Iris pigment epithelial cell (primary cell): ENCODE measurements at places on chromosomes 3 and 15.

DNA sequence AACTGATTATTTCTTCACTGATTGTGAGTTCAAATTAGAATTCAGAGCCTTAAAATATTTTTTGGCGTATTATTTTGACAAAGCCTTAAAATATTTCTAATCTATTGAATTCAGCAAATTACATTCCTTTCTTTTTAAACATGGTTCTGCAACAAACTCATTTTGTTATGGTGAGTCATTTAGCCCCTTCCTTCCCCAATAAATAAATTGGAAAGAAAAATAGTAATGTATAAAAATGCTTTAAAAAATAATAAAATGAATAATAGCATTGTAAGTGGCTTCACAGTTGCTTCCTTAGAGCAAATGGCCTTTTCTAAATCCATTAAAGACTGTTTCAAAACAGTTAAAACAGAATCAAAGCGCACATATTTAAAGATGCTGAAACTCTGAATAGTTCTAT lies 12.1 kb downstream of the CSNK1G1 start:
- peak; percentile 48 for DNase-seq

DNA sequence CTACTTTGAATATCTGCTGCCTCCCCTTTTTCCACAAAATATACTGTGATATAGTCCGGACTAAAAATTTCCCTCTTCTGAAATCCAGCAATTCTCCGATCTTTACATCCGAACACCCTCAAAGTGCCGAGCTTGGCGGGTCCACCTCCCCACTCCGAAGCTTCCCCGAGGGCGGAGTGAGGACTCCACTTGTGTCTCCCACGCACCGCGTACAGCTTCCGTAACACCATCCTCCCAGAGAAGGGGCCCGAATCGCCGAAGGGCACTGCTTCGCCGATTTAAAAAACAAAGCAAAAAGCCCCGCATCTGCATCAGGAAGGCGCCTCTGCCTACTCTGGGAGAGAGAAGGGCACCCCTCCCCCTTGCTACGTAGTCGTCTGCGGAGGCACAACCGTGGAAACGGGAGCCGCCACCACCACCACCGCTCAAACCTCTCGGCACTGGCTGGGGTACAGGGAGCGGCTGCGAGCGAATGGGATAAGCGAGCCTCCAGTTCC lies 551 bp downstream of the NCBP2 start:
- DNase-seq: peak; percentile 62

GRCh38 chr15:101615986-101616848 lies 36.0 kb downstream of the TM2D3 start:
- DNase-seq: peak; percentile 53

DNA sequence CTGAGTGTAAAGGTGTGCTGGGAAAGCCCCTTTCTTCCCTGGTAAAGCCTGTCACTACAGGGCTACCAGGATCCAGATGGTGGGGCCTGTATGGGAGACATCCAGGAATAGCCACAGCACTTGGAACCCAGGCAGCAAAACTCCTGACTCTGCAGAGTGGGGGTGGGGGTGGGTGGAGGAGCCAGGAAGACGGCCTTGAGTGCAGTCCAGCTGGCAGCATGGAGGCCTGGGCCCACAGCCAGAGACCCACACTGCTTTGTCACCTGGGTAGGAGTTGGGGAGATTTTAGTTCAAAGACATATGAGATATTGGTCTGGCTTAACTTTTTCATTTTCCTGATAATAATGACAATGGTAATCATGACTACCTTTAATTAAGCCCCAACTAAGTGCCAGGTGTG lies 116.7 kb upstream of the MRPS22 start:
- no peak for DNase-seq

GRCh38 chr3:52272831-52273230 lies 5.6 kb downstream of the WDR82 start:
- DNase-seq: no peak

- DNase-seq: no peak
These were observed 722.9 kb upstream of the CFAP20DC start for GRCh38 chr3:59772416-59773408.

DNA sequence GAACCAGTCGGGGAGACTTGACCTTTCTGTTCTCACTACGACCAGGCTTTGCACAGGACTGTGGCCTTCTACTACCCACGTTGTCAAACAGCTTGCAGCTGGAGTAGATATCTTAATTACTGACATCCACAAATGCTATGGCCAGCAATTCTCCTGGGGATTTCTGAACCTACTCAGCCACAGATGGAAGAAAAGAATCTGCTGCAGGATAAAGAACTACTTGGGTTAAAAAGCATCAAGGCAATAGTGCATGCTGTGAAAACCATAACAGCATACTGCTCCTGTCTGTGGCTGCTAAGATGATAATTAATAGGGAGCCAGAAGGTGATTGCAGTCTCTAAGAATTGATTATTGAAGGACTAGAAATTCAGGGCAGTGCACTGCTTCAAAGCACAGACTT lies 859.2 kb upstream of the SEMA6D start:
- no peak for DNase-seq

DNA sequence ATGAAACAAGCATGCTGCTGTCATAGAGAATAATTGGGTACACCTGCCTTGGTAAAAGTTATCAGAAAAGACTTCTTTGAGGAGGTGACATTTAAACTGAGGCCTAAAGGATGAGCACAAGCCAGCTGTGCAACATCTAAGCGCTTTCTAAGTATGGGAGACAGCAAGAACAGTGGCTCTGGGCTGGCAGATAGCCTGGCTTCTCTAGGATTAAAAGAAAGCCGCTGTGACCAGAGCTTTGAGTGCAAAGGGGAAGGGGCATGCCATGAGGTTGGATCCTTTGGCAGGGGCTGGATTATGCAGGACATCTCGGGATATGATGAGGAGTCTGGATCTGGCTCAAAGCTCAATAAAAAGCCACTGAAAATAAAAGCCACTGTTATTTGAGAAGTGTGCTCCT lies 99.2 kb downstream of the FBN1 start:
- DNase-seq: no peak

GRCh38 chr3:229183-229661 lies 32.7 kb downstream of the CHL1 start:
- no peak for DNase-seq

GRCh38 chr3:165434516-165434915 lies 238.3 kb upstream of the SLITRK3 start:
- no peak for DNase-seq

DNA sequence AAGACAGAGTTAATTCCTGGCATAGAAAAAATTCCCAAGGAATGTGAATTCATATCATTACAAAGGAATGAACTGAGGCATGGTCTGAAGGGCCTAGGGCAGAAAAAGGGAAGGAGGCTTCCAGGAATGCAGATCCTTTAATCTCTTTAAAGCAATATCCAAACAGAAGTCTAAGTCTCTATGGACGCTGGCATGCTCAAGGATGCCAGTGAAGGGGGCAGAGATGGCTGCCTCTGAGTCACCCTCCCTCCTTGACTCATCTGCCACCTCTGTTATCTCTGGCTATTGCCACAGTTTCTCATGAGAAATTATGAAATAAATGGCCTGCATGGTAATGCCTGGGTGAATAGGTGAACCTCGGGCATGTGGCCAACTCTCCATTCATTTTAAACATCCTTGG lies 96.3 kb upstream of the BCL6 start:
- peak; percentile 28 for DNase-seq

GRCh38 chr15:47410247-47410646 lies 307.1 kb upstream of the SEMA6D start:
- no peak for DNase-seq

DNA sequence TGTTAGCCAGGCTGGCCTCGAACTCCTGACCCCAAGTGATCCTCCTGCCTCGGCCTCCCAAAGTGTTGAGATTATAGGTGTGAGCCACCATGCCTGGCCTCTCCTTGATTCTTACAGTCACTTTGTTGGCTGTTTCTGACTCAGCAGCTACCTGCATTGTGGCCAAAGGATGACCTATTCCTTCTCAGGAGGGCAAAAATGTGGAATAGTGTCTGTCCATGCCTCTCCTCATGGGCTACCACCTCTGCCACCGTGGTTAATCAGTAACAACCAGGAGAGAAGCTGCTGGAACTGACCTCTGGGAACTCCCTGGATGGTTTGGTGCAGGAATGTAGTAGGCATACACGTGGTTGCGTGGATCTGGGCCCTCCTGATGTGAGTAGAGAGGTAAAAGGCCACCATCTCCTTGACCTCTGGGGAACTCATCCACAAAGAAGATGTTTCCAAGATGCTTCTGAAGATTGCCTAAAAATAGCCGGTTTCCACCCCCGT lies 63.3 kb downstream of the FLNB start:
- DNase-seq: no peak

DNA sequence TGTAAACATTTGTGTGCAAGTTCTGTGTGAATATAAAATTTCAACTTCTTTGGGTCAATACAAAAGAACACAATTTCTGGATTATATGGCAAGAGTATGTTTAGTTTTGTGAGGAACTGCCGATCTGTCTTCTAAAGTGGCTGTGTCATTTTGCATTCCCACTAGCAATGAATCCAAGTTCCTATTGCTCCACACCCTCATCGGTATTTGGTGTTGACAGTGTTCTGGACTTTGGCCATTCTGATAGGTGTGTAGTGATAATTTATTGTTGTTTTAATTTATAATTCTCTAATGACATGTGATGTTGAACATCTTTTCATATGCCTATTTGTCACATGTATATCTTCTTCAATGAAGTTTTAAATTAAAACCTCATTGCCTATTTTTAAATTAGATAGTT lies 58.2 kb upstream of the TMC3 start:
- no peak for DNase-seq

GRCh38 chr3:16869261-16870005 lies 15.3 kb upstream of the PLCL2 start:
- DNase-seq: no peak

DNA sequence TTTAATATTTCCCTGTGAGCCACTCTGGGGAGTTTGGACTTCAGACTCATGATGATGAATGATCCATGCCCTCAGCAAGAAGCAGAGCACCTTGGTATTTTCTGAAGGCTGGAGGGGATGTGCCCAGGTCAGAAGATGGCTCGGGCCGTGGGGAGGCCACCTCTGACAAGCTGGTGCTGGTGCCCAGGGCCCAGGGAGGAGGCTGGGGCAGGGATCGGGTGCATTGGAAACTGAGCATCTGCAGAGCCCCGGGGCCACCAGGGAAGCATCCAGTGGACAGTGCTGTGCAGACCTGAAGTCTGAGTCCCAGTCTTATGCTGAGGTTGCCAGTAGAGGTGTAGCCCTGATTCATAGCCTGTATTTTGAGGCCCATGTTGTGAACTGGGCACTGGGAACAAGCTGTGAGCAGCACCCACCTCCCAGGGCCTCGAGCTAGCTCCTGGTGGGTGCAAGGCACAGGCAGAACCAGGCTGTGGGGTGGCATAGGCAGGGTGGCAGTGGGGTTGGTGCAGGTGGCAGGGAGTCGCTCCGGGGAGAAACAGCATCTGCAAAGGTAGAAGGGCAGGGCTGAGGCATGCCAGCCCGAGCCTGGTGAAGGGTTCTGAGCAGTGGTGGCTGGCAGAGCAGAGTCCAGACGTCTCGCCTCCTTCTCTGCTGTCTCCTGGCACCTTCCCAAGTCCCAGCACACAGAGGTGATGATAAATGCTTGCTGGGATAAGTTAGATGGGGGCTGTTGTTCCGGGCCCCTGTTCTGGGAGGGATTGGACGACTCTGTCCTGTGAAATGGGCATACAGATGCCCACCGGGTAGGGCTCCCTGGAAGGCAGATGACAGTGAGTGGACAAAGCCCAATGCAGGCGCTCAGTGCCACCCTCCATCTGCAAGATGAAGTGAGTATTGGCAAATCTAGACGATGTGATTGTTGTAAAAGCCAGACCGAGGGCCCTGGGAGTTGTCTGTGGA lies 10.6 kb downstream of the DNAJB8 start:
- no peak for DNase-seq

- peak; percentile 14 for DNase-seq
These were observed 1176.0 kb upstream of the ALCAM start for GRCh38 chr3:104190681-104191080.
